Stimulated activated CD4-positive, alpha-beta T cell treated with anti-CD3 and anti-CD28 coated beads, TNF-alpha, amount 100 ng/mL, for 24 hours (primary cell): ENCODE measurements at places on chromosomes 12 and 14.

DNA sequence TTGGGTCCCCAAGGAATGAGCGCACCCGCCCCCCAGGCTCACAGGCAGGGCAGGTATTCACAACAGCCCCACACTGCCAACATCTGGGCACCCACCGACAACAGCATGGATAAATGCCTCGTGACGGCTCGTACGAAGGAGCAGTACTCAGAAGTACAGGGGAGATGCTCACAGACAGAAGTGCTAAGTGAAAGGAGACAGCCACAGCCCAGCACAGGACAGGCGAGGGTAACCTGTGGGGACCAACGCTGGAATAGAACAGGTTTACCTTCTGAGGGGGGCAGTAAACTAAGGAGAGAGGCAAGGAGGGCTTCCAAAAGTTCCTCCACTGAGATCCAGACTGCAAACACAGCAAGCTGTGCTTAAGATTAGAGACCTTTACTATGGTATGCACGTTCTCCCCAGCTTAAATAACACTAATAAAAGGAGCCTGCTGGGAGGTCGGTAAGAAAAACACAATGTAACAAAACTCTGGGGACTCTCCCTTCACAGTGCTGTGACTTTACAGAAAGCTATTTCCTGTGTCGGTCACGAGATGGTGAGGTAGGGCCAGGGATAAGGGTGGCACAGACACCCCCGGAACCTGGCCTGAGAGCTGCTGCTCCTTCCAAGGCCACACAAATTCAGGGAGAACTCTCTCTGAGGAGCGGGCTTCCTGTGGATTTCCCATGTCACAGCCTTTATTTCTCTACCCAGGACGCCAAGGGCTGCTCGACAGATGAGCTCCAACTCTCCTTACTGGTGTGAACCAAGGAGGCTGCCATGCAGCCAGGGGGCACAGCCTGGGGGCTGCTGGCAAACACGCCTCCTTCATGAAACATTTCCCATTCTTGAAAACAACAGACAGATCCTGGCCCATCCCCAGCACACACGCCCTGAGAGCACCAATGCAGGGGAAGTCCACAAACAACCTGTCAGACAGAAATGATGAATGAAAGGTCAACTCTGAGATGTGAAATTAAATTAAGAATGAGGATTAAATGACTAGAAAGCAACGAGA lies 26.3 kb downstream of the SLC15A4 start:
- no peak for DNase-seq

- DNase-seq = no peak
Observed at GRCh38 chr14:88166616-88167015, 156.5 kb downstream of the KCNK10 start.

DNA sequence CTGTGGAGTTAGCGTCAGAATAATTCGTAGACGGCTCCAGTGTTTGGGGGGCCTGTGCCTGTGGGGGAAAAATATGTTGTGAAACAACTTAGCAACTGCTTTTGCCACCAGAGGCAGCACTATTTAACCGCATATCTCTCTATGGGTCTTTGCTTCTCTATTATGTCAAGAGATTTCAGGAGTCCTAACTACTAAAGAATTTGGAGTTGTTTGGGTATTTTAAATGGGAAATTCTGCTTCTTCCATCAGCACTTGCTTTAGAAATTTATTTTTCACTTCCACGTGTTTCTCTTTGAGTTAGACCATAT lies 594 bp upstream of the CLEC14A start:
- DNase-seq = no peak

DNA sequence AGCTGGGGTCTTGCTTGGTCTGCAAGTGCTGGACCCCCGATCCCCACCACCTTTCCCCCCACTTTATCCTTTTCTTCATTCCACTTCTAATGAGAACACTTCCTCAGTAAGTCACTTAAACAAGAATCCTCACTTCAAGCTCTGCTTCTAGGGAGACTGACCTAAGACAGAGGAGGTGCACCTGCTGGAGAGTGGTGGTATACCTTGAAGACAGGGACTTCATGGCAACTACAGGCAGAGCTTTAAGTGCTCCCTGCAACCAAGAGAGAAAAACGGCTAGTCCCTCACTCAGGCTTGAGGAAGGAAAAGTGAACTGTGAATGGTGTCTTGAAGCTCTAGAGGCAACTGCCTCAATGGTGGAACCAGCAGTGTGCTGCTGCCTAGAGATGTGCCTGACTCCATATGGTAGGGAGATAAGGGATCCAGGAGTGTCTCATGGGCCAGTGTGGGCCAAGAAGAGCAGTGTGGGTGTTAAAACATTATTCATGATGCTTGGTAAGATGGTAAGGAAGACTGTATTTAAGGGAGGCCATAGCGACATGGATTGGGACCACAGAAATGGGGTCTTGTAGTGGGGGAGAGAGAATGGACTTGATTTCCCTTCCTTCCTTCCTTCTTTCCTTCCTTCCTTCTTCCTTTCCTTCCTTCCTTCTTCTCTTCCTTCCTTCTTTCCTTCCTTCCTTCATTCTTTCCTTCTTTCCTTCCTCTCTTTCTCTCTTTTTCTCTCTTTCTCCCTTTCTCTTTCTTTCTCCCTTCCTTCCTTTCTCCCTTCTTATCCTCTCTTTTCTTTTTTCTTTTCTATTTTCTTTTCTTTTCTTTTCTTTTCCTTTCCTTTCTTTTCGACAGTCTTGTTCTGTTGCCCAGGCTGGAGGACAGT lies 96.2 kb upstream of the NAP1L1 start:
- no peak for DNase-seq

GRCh38 chr12:101299346-101299745 lies 19.4 kb downstream of the UTP20 start:
- DNase-seq = no peak

DNA sequence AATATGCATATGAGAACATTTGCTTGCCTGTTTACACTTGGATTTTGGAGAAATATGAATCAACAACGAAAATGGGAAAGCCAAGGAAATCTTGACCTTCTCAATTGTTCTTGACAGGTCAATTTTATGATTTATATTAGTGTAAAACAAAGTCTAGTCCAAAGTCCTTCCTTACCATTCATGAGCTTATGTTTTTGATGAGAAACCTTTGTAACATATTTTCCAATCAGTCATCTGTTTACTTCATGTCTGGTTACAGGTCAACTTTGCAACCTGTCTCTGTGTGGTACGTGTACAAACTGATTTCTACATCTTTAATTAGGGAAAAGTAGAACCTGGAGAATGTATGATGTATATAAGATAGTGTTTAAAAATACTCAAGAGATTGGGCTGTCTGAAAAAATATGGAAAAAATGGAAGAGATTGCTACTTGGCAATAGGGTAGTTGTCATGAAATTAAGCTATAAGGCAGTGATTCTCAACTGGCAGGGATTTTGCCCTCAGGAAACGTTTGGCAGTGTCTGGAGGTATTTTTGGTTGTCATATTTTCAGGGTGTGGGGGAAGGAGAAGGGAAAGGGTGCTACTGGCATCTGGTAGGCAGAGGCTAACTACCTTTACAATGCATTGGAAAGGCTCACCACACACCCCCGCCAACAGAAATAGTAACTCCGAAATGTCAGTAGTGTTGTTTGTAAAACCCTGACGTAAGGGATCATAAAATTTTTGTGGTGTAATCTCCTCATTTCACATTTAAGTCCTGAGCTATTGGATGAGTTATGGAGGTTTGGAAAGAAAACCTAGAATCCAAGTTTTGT lies 110.4 kb upstream of the PTPRB start:
- no peak for DNase-seq
